ENCODE measurements at places on chromosomes 7 and 10. TPM values are rescaled to one million over a fixed set of nuclear protein-coding genes. Genes with fewer than 3 reads are reported as not detected.

DNA sequence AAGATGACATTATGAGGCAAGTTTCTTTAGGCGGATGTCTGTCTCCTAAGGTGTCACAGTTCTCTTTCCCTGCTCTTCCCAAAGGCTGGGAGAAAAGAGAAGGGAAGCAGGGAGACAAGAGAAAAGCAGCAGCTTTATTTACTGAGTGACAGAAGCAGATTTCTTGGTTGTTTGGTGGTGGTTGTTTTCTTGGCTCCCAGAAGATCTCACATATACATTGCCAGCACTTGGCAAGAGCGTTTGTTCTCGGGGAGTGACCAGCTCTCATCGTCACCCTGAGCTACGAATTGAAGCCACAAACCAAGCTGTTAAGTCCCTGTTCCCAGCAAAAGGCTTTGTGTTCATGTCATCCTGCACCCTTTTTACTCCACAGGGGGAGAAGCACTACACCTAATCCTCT, 11.4 kb downstream of the CDHR3 start:
- DNase-seq = no peak

GRCh38 chr7:446289-446935, 73.2 kb downstream of the PDGFA start:
- no peak for DNase-seq

SNX8 gene
- 29.4 TPM for polyA plus RNA-seq

- DNase-seq = no peak
These were observed 17.2 kb downstream of the PPP3CB start for GRCh38 chr10:73478636-73479035.

PRF1 gene
- 0.74 TPM for polyA plus RNA-seq

AKR1C2 gene
- 5.7 TPM for polyA plus RNA-seq

AS3MT gene
- polyA plus RNA-seq = 7.3 TPM

DNA sequence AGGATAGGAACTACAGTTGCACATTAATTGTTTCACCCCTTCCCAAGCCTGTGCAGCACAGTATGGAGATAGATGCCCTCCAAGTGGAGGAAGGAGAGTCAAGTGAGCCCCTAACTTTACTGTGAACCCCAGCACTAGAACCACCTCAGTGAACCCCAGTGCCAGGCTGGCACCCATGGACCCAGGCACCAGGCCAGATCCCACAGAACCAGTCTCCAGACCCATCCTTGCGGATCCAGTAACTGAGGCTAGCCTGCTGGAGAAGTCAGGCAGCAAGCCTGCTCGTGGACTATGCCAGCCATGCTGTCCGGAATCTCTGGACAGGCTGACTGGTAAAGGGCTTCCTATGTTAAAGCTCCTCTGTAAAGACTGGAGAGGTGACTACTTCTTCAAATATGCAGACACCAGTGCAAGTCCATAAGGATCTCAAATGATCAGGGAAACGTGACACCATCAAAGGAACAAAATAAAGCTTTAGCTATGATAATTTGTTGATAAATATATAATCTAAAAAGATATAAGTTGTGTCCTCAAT, 27.7 kb downstream of the SHOC2 start:
- DNase-seq = no peak

H2BK1 gene
- not detected for polyA plus RNA-seq

GRCh38 chr10:78755063-78755701, 313.6 kb upstream of the ZMIZ1 start:
- DNase-seq = no peak

IQUB gene
- 0.37 TPM for polyA plus RNA-seq

HOXA1 gene
- 0.50 TPM for polyA plus RNA-seq

SLC12A9 gene
- polyA plus RNA-seq = 23.5 TPM

TUBAL3 gene
- polyA plus RNA-seq = not detected

DNAH11 gene
- polyA plus RNA-seq = 0.13 TPM

SPDYE1 gene
- polyA plus RNA-seq = 2.3 TPM

- DNase-seq = no peak
These were observed 14.2 kb downstream of the VTI1A start for GRCh38 chr10:112461029-112461887.

AKR1C8 gene
- polyA plus RNA-seq = not detected

SLC18A3 gene
- polyA plus RNA-seq = not detected

- peak; percentile 32 for DNase-seq
These were observed 36.0 kb downstream of the R3HCC1L start for GRCh38 chr10:98170249-98171117.

GRCh38 chr10:30510184-30510931, 76.4 kb downstream of the MAP3K8 start:
- DNase-seq = no peak

ADRA2A gene
- 3.7 TPM for polyA plus RNA-seq

DNA sequence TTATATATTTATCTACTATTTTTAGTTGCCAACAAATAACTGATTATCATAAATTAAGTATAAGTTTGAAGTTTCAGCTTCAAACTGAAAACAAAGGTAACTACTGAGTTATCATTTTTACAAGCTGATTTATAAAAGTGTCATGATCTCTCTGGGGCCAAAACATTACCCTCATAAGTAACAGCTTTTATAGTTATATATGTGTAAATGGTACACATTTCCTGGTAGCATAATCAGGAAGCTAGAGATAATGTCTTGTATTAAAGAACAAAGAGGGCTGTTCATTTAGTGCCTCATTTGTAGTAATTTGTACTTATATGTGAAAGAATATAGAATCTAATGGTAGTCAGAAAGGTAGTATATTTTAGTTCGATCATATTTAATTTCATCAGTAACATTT, 162.6 kb downstream of the SGMS1 start:
- no peak for DNase-seq

DNA sequence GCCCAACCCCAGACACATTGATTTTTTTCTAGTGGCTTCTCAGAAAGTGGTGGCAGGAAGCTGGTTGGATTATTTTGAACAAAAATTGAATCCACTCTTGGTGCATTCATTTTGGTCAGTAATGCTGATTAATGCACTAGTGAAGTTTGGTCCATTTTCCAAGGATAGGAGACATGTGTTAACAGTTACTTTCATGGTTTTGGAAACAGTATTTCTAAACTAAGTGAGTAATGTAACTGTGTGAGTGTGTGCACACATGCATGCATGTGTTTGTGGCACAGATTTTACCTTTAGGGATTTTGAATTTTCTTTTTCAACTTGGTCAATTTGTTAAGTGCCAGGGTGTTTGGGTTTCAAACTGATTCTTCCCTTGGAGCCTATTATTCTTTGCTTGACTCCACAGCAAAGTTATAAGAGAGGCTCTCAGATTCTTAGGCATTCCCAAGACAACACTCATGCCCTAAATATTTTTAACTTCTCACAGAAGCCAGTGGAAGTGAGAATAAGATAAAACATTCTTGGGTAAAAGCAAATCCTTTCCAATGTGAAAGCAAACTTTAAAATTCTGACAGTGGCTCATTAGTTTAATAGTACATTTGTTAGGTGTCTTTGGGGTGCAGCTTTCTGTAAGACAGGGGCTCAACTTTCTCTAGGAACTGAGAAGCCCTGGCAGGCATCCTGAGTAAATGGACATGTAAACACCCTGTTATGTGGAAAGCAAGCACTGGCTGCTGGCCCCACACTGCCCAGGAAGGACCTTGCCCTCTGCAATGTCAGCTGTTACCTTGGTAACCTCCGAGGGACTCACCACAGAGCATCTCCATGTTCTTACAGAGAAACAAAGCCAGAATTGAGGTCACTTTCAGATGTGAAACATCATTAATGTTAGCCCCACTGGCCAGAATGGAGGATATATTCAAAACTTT, 68.4 kb downstream of the ASAH2B start:
- DNase-seq = no peak

GRCh38 chr10:77320971-77321471, 316.6 kb downstream of the KCNMA1 start:
- DNase-seq = no peak

LRRN3 gene
- polyA plus RNA-seq = 8.0 TPM

DNA sequence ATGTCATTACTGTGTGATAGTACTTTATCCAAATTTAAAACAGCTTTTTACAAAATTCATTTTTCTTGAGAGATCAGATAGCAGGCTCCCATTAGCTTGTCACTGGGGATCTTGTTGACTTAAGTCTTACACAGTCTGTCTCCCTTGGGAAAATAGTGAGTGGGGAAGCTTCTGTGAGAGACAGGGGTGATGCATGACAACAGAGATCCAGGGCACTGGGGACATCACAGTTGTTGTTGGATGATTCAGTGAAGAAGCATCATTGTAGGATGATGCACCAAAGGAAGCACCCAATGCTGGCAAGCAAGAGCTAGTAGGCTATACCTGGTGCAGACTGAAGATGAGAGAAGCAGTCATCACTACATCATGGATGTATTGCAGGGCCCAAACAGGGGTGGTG, 284.7 kb downstream of the HDAC9 start:
- no peak for DNase-seq

GFRA1 gene
- 33.4 TPM for polyA plus RNA-seq

- DNase-seq = no peak
These were observed 185.6 kb downstream of the ANK3 start for GRCh38 chr10:60203993-60204618.

DGKI gene
- polyA plus RNA-seq = 0.61 TPM

DNA sequence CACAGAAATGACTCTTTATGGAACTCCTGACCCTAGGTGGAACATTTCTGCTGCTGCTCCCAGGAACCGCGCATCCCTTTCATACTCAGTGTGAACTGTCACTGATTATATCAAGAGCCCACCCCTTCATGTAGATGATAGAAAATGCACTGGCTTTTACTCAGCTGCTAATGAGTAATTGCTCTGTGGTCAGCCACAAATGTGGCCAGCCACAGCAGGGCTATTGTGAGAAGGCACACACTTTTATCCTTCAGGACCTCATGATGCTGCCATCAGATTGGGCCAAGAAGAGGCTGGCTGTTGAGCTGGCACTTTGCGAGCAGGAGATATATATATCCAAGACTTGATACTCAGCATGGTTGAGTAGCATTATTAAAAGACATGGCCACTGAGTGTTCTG, 124.7 kb downstream of the CFAP58 start:
- no peak for DNase-seq

DNA sequence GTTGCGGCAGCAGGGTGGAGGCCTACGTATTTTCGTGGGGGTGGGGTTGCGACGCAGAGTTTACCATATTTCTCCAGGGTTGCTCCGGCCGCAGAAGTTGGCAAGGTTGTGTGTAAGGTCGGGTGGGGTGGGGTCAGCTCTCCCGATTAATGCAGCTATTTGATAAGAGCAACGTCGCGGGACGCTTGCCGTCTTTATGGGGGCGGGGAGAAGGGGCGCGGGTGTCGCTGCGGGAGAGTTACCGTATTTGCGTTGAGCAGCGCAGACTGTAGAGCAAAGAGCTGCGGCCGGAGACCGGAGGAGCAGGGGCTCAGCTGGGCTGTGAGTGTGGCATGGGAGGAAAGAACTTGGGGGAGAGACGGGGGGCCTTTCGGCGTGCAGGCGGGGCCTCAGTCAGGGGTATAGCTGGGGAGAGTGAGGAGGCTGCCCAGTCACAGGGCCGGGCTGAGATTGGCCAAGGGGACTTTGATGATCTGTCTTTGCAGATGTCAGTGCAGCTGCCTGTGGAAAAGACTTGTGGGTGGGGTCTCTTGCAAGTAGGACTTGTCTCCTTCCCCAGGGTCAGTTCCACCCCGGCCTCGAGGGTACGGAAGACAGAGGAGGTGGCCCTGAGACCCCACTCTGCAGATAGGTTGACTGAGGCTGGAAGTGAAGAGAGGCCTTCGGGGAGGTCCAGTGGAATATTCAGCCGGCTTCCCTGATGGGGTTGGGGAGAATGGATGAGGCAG, 26.6 kb downstream of the ZNF775 start:
- DNase-seq = no peak

DNA sequence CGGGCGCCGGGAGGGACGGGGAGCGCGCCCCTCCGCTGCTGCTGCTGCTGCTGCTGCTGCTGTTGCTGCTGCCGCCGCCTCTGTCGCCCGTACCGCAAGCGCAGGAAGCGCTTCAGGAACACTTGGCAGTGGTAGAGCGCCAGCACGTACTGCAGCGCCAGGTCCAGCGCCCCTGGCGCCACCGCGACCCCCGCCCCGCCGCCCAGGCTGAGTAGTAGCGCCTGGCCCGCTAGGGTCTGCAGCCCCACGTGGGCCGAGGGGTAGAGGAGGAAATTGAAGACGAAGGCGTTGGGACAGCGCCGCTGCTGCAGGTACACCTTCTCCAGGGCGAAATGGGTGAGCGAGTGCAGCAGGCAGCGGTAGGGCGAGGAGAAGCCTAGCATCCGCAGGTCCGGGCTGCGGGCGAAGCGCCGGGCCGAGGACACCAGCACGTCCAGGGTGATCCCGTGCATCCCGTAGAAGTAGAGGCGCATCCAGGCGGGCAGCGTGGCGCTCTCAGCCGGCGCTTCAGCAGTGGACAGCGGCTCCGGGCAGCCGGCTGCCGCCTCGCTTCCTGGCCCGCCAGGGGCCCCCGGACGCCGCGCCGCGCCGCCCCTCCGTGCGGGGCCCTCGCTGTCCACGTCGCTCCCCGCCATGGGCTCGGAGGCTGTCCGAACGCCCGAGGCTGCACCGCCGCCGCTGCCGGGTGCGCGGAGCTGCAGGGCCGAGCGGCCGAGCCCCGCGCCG, at the start of gene TMEM229A:
Gene TMEM229A, minus strand, starts transcription at position 699 of the 726 bp plus-strand sequence. Its CDS starts 64 bp downstream, at position 635.
- peak; percentile 50 for DNase-seq

GRCh38 chr7:111660478-111660877, 98.2 kb upstream of the IMMP2L start:
- DNase-seq = no peak

EPDR1 gene
- polyA plus RNA-seq = 102 TPM
